Esophagus squamous epithelium (tissue), 5 donors: ENCODE measurements at places on chromosomes 2 and 18. TPM values are rescaled to one million over a fixed set of nuclear protein-coding genes. Genes with fewer than 3 reads are reported as not detected.
A peak's percentile ranks its signal among the peaks of the same experiment; 100 is the strongest.

DNA sequence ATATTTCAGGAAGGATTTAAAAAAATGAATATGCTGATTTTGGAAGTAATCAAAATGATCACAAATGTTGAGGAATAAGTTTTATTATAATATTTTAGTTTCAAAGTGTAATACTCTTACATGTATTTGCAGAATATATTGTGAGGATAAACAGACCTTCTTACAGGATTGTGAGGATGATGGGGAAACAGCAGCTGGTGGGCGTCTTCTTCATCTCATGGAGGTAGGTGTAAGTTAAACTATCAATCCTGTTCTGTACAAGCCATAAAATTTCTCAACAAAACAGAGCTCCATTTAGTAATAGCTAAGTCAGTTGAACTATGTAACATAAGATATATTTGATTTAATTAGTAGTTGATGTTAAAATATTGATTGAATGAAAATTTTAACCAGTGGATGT, 12.5 kb upstream of the HRH4 start:
- no peak for DNase-seq
- no peak overlapping the region for H3K27ac ChIP-seq
- no peak overlapping the region for H3K4me3 ChIP-seq

DNA sequence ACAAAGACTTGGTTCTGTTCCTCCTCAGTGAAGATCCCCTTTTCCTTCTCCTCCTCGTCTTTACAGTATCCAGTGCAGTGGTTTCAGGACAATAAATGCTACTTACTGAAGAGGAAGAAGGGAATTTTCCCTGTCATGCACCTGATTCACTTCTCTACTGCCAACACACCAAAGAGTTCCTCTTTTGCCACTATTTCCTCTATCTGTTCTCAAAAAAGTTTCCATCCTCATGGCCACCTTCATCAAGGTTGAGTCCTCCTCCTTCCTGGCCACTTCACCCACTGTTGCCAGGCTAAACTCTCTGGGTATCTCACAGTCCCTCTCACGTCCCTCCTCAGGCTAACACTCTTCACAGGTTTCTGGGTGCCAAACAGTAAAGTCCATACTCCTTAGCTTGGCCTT, 41.7 kb downstream of the PLEKHM3 start:
- H3K27me3 ChIP-seq, result no peaks in the 10 kb centered on the region
- no peak for DNase-seq
- no peaks in the 10 kb centered on the region for H3K36me3 ChIP-seq
- no peaks in the 10 kb centered on the region for H3K4me1 ChIP-seq
- no peak overlapping the region for H3K27ac ChIP-seq

DNA sequence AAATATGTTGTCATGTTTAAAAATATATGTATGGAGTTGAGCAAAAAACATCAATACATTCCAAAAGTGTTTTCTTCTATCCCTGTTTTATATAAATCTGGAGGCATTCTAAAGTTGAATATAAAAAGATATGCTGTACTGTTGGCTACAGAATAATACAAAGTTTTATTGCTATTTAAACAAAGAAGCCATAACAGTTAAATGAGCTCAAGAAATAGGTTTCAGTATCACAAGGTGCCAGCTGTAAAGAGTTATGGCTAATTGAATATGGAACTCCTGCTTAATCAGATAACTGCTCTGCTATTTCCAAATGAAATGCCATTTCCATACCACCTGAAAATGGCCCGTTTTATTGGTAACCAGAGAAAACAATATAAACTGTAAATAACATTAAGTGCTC, 55.0 kb downstream of the LNPK start:
- H3K36me3 ChIP-seq, result no peaks in the 10 kb centered on the region
- no peaks in the 10 kb centered on the region for H3K4me1 ChIP-seq
- H3K27ac ChIP-seq, result no peak overlapping the region
- H3K4me3 ChIP-seq, result no peak overlapping the region

DNA sequence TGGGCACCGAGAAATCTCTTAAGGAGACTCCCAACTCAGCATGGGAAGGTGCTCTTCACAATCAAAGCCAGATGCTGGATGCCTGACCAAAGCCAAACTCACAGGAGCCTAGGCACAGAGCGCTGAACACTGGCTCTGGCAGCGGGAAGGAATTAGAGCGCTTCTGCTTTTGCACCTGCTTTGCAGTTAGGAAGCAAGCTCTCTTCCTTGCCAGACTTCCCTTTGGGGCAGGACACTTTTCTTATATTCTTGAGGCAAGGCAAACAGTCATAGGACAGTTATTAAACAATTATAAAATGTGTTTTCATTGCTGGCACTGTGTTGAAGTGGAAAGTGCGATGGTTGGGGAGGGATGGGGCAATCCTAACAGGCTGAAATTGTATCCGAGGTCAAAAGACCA, 79.6 kb upstream of the DNMT3A start:
- no peaks in the 10 kb centered on the region for H3K36me3 ChIP-seq
- no peaks in the 10 kb centered on the region for H3K4me1 ChIP-seq
- no peak overlapping the region for H3K27ac ChIP-seq
- no peaks in the 10 kb centered on the region for H3K27me3 ChIP-seq
- no peak for DNase-seq

GRCh38 chr18:54718408-54718773, 109.9 kb upstream of the RAB27B start:
- no peak for DNase-seq
- H3K27ac ChIP-seq, result no peak overlapping the region
- H3K36me3 ChIP-seq, result no peaks in the 10 kb centered on the region

LYPD1 gene
- total RNA-seq, result 0.15 TPM

GRCh38 chr2:20593072-20594034, 57.5 kb downstream of the HS1BP3 start:
- peak overlapping the region; percentile 27 for H3K27ac ChIP-seq
- DNase-seq, result no peak
- H3K36me3 ChIP-seq, result no peaks in the 10 kb centered on the region
- H3K4me1 ChIP-seq, result peaks cover 22% of the 10 kb centered on the region
- no peak overlapping the region for H3K4me3 ChIP-seq
- no peaks in the 10 kb centered on the region for H3K27me3 ChIP-seq

DNA sequence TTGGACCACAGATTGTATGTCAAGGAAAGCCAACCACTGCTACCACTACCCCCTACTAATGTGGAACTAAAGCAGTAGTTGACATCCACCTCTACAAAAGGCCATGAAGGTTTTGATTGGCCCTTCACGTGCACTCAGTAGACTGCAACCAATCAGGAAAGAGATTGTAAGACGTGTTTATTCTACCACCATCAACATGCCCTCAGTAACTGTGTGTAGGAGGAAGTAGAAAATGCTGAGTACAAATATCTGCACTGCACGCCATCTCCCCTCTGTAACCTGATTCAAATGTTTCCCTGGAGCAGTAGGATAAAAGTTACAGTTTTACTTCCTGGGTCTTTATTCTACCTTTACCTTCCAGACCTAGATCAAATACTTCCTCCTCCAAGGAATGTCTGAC, 2.9 kb upstream of the CASP10 start:
- H3K36me3 ChIP-seq, result no peaks in the 10 kb centered on the region
- no peak overlapping the region for H3K4me3 ChIP-seq
- no peaks in the 10 kb centered on the region for H3K4me1 ChIP-seq

TLX2 gene
- not detected for total RNA-seq

SCYGR4 gene
- not detected for total RNA-seq

PROC gene
- total RNA-seq, result 2.1 TPM

STK11IP gene
- 13.7 TPM for total RNA-seq

DNA sequence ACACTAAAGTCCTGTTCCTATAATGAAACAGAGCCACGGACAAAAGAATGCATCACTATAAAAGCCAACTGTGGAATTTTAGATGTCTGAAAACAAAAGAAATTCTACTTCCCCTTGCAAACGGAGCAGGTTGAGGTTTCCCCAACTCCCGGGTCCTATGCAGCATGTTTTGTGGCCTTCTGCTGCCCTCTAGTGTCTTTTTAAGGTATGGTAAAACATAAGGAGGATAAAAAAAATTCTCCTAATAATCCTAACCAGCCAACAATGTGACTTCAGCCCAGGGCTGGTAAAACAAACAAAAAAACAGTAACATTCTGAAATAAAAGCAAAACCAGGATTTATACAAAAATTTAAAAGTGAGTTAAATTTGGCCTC, 539.5 kb downstream of the NRXN1 start:
- no peaks in the 10 kb centered on the region for H3K36me3 ChIP-seq
- peaks cover 6% of the 10 kb centered on the region for H3K4me1 ChIP-seq
- no peak for DNase-seq

DNA sequence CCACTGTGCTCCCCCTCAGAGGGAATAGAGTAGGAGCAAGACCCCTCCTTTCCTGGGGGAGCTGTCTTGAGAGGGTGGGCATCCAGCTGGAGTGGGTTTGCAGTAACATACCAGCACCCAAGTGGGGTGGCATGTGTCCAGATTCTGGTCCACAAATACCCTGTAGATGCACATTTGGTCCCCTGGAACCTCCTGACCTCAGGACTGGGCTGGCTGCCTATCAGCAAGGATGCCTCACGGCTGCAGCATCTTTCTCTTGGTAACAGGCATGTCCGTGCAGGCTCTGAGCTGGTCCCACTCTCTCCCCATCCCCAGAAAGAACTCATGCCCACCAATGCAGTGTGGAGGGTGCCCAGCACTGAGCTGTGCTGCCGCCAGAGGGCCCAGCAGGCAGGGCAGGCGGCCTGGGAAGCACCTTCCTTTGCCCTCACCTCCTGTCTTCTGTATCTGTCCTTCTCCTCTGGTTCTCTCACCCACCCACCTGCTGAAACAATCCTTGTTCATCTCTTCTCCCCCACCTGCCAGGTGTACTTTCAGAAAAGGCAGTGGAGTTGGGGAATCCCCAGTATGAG, 47.4 kb downstream of the ITGB1BP1 start:
- H3K4me3 ChIP-seq, result no peak overlapping the region
- no peaks in the 10 kb centered on the region for H3K36me3 ChIP-seq
- H3K27ac ChIP-seq, result no peak overlapping the region
- no peaks in the 10 kb centered on the region for H3K27me3 ChIP-seq
- H3K4me1 ChIP-seq, result peaks cover 33% of the 10 kb centered on the region

VWA3B gene
- not detected for total RNA-seq

- DNase-seq, result no peak
- H3K27ac ChIP-seq, result no peak overlapping the region
- H3K36me3 ChIP-seq, result no peaks in the 10 kb centered on the region
- H3K4me1 ChIP-seq, result peaks cover 27% of the 10 kb centered on the region
- H3K4me3 ChIP-seq, result no peak overlapping the region
Observed at GRCh38 chr2:236765478-236765877, 195.9 kb downstream of the ACKR3 start.

GNLY gene
- 6.1 TPM for total RNA-seq

CNNM3 gene
- 10.2 TPM for total RNA-seq

DNA sequence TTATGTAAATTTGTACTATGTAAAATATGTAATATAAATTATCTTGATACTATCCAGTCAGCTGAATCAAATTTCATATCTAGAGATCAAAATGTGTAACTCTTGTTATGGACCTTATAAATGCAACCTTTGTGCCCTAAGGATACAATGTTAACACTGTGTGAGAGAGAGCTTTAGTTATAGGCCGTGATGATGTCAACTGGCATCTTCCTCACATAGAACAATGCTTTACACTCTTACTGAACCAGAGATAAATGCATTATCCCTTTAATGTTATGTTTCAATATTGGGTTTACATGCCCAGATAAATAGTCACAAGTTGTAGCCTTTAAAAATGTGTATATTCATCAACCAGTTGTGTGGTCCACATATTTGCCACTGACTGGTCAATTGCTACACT, 115.1 kb downstream of the KCNJ3 start:
- no peak for DNase-seq
- no peaks in the 10 kb centered on the region for H3K36me3 ChIP-seq
- no peaks in the 10 kb centered on the region for H3K27me3 ChIP-seq
